Bronchial epithelial cell (primary cell): ENCODE measurements at places on chromosomes 12 and 14.

DNA sequence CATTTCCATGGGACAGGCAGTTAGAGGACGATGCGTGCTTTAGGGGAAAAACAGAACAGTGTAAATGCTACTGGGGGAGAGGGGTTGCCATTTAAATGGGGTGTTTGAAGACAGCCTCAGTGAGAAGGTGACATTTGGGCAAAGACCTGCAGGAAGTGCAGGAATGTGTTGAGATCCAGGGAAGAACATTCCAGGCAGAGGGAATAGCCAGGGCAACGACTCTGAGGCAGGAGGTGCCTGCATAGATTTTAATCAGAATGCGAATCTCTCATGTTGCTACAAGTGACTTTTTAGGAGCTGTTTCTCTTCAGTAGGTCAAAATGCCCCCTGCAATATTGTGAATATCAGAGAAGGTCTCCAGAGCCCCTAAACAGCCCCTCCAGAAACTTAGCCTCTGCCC is 7.6 kb upstream of the SCARB1 start:
- DNase-seq: no peak

GRCh38 chr14:76227450-76228050 is 75.8 kb downstream of the GPATCH2L start:
- DNase-seq: peak; percentile 90

DNA sequence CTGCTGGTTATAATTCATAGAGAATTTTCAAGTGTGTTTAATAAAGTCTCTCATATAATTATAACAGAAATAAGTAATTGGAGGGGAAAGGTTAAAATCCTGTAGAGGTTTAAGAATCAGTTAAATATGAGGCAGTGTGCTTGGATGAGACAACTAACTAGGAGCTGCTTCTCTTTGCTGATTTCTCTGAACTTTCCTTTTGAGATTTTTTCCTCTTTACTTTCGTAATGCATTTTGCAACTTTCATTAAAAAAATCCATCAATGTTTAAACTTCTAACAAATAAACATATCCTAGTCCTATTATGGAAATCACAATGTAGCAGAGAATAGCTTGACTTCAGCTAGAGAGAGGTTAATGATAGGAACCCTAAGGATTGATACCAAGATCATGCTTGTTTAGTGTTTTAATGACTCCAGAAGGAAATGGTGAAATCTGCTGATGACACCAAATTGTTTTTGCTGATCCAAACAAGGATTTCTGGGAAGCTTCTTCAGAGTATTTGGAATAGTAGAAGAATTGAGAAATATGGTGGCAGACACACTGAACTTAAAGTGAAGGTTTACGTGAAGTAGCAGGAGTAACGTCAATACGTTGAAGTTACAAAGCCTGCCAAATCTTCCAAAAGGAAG is 122.6 kb downstream of the RAD51B start:
- peak; percentile 5 for DNase-seq

DNA sequence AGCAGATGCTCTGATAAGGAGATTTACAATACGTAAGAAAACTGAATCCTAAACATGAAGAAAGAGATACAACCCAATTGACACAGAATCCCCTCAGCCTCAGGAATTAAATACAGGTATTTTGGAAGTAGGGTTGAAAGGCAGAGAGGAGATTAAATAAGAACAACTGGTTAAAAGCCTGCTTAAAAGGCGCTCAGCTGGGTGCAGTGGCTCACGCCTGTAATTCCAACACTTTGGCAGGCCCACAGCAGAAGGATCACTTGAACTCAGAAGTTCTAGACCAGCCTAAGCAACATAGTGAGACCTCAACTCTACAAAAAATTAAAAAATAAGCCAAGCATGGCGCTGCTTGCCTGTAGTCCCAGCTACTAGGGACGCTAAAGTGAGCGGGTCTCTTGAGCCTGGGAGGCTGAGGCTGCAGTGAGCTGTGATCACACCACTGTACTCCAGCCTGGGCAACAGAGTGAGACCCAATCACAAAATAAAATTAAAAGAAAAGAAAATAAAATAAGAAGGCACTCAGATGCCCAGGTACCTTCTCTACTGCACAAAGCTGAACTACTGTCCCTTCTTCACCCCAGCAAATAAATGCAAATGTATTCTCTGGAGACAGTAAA is 32.9 kb downstream of the MED13L start:
- DNase-seq: no peak

DNA sequence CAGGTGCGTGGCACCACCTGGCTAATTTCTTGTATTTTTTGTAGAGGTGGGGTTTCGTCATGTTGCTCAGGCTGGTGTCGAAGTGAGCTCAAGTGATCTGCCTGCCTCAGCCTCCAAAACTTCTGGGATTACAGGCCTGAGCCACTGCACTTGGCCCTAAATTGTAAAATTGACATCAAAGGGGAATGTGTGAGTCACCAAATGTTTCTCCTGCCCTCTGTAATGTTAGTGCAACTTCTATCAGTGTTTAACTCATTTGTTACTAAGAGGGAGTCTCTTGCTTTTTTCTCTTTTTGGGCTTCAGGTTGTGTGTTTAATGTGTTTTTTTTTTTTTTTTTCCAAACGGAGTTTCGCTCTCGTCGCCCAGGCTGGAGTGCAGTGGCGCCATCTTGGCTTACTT is 2.3 kb downstream of the TULP3 start:
- peak; percentile 32 for DNase-seq

- DNase-seq: no peak
Measured at GRCh38 chr12:11891754-11892386, 178.9 kb upstream of the BCL2L14 start.

GRCh38 chr14:97270308-97270707 is 473.1 kb downstream of the VRK1 start:
- DNase-seq: peak; percentile 12

DNA sequence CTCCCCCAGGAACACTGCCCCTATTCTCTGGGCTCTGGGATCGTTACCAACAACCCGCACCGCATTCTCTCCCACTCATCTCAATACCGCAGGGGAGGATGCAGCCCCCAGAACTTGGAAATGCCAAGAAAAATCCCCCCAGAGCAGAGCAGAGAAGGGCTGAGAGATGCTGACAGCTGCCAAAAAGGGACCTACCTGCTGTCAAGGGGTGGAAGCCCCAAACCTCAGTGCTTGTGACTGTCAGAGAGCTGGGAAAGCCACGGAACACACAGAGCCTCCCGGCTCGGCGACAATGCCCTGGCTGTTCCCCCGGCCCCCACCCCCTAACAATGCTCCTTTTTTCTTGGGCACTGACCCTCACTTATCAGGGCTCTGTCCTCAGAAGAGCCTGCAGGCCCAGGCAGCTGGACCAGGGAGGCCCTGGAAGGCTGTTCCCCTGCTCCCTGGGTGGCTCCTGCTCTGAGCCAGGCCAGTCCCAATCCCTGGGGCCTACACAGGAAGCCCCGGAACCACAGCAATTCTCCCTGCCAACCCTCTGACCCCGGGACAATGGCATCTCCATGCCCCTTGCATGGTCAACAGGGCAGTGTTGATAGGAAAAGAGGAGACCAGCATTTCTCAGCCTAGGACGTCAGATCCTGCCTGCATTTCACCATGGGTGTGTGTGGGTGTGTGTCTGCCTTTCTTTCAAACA is 78.9 kb downstream of the ITPK1 start:
- DNase-seq: no peak

DNA sequence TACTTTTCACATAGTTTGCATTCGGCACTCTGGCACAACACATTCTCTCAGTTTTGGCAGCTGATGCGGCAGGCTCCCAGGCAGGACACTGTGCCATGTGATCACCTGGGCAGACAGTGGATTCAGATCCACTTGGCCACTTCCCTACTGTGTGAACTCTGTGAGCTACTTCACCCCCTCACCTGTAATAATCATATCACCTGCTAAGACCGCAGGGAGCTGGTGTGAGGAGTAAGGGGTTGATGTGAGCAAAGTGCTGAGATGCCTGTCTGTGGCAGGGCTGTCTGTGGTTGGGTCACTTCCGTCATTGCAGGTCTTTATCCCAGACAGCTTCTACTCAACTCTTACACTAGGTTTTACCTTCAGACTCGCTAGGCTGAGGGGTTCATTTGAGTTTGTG is 50.4 kb upstream of the AMN start:
- DNase-seq: no peak

DNA sequence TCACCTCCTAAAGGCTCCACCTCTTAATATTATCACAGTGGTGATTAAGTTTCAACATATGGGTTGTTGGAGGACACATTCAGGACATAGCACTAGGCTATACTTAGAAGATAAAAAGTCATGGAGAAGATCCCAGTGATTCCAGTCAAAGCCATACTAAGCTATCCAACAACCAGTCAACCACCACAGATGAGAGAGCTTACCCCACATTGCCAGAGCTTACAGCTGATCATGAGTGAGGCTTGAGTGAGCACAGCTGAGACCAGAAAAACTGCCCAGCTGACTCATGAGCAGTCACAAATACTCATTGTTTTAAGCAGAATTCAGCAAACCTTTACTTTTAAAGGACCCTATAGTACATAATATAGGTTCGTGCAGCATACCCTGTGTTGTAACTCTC is 85.1 kb downstream of the DRAM1 start:
- peak; percentile 49 for DNase-seq

GRCh38 chr14:61116369-61116768 is 135.3 kb downstream of the SLC38A6 start:
- no peak for DNase-seq

- DNase-seq: no peak
Measured at GRCh38 chr12:45334396-45334795, 118.5 kb downstream of the ANO6 start.
